PC-9 (cell line): ENCODE measurements at places on chromosomes 11 and 22.

- DNase-seq, result no peak
These were observed 858 bp upstream of the APOBEC3A start for GRCh38 chr22:38956551-38956950.

DNA sequence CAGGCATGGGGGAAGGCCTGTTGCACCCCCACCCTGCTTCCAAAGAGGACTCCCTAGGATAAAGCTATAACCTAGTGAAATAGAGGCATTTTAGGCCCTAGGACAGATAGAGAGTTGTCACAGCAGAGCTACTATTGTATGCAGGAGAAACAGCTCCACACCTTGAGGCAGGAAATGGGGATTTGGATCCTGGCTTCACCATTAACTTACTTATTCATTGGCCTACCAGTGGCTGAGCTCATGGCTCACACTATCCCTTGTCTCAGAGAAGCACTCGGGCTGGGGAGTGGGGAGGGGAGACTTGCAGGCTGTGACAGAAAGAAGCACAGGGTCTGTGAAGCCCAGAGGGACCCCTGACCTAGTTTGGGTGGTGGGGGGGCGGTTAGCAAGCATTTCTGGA is 999 bp upstream of the PDE2A start:
- no peak for DNase-seq

- DNase-seq, result peak; percentile 54
These were observed 37.8 kb downstream of the SLC5A1 start for GRCh38 chr22:32080904-32081303.

DNA sequence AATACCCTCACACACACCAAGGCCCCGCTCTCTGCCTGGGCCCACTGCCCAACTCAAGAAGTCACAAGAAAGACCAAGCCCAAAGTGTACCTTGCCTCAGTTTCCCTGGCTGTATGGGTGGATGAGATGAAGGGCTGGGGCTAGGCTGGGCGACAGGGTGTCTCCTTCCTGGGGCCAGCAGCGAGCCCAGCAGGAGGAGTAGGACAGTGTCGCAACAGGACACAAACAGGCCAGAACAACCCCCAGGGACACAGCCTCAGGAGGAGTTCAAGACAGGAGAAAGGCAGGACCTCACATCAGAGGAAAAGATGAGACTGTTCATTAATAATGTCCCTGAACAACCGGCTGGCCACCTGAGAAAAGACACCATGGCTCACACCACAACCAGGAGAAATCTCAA is 13.3 kb downstream of the CSNK1E start:
- no peak for DNase-seq

GRCh38 chr11:88508759-88509581 is 171.4 kb upstream of the CTSC start:
- no peak for DNase-seq

DNA sequence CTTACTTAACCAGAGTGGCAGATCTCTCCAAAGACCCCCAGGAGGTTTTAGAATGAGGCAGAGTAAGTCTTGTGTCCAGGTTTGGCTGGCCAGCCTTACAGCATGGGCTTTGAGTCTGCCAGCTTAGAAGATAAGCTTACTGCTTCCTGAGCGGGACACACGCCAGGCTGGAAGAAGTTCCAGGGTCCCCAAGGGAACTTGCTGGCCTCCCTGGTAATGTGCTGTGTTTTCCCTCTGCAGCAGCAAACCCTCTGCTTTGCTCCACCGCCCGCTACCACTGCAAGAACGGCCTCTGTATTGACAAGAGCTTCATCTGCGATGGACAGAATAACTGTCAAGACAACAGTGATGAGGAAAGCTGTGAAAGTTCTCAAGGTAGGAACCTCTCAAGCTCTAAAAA is 154.2 kb downstream of the LDLRAD3 start:
- no peak for DNase-seq

- no peak for DNase-seq
These were observed 89.7 kb upstream of the PHOX2A start for GRCh38 chr11:72333661-72334060.

DNA sequence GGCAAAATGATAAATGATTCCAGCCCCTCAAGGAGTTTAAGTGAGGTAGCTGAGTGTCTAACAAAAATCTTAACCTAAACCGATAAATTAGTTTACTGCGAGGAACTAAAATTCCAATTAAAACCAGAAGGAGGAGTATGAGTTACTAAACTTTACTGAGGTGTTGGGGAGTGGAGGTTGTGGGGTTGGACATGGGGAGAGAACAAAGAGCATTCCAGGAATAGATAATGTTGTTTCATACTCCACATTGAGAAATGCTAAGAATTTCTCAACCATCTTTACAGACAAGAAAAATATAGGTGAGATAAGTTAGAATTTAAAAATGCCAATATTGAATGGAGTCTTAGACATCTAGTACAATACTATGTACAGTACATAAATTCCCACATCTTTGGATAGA is 488.6 kb downstream of the METTL15 start:
- DNase-seq, result no peak

DNA sequence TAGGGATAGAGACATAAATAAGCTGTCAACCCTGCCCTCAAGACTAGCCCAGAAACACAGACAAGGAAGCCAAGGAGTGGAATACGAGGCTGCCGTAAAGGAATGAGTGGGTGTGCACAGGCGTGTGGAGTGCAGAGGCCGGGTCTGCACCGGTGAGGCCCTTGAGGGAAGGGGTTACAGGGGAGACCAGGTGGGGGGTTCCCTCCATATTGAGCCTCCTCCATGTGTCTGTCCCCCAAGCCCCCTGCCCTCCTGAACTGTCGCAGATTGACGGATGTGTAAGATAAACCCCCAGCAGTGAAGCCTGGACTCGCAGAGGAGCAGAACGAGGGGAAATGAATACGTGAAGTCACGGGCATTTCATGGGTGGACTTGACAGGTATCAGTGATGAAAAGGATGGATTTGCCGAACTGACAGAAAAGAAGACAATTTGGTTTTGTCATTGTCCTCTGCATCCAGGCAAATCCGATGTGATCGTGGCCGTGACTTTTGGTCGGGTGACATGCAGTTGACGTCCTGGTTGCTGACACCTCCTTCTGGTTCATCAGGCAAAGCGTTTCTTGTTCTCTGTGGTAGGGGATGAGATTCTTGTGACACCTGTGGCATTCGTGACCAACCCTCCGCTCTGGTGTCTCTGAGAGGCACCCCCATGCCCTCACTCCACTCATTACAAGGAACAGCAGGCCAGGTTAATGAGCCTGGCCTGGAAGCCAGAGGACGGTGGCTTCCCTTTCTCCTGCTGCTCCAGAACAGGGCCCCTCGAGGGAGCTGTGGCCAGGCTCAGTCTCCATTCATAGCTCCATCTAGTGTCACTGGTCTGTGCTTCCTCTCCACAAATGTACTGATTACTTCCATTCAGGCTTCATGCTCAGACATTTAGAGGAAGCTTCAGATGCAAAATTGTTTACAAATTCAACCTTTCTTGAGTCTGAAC is 223.1 kb upstream of the B3GAT1 start:
- DNase-seq, result no peak

DNA sequence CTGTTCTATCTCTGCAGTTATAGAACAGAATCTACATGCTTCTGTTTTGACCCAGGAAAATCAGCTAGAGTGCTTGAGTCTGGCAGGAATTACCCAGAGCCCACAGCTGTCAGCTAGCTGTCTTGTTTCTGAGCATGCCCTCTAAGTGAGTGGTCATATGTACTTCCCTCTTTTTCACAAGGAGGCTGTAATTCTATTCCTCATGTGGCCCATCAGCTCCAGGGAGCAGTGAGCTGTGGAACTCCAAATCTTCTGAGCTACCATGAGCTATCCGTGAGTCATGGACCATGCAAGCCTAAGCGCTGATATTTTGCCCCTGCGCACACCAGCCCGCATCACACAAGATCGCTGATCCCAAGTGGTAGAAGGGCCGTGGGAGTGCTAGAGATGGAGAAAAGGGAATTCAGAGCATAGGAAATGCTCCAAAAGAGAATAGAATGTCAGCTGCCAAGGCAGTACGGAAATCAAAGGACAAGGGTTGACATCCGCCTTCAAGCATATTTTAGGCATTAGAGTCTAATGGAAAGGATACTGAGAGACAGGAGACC is 5.4 kb downstream of the FJX1 start:
- no peak for DNase-seq

DNA sequence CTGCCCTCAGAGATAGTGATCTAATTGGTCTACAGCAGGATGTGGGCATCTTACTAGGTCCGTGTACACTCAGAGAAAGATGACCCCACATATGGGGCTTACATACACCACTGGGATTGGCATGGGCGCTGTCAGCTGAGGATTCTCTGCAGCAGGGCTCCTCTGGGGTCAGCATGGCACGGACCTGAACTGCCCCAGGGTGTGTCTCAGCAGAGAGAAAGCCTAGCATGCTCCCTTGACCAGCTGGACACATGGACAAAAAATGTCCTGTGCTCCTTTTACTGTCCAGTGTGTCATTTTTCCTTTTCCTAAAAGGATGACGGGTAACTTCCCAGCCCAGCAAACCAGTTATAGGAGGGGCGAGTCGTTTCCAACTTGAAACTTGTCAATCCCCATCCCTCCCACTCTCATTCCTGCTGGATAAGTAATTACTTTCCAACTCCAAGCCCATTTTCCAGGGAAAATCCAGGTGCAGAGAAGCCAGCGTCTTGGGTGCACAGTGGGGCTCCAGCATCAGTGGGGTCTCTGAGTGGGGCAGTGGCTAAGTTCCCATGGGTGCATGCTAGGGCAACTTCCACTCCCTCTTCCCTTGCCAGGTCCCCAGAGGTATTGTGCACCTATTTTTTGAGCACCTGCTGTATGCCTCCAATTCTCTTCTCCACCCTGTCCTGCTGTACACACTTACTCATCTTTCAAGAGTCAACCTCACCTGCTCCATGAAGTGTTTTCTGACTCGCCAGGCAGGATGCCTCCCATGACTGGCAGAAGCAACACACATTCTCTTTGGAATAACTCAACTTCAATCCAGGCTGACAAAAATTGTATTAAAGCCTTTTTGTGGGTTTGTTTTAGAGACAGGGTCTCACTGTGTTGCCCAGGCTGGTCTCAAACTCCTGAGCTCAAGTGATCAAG is 5.0 kb downstream of the VSTM5 start:
- DNase-seq, result no peak

GRCh38 chr11:33894398-33894746 is 2.5 kb upstream of the LMO2 start:
- no peak for DNase-seq

DNA sequence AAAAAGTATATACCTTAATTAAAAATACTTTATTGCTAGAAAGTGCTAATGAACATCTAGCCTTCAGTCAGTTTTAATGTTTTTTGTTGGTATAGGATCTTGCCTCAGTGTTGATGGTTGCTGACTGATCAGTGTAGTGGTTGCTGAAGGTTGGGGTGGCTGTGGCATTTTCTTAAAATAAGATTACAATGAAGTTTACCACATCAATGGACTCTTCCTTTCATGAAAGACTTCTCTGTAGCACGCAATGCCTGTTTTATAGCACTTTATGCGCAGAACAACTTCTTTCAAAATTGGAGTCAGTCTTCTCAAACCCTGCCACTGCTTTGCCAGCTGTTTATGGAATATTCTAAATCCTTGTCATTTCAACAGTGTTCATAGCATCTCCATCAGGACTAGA is 50.6 kb downstream of the LDLRAD3 start:
- no peak for DNase-seq

- DNase-seq, result no peak
These were observed 138.8 kb downstream of the ARHGAP20 start for GRCh38 chr11:110573411-110573810.

- no peak for DNase-seq
These were observed 2.7 kb downstream of the HEPHL1 start for GRCh38 chr11:94023856-94024255.

- DNase-seq, result no peak
These were observed 42.6 kb downstream of the KCNC1 start for GRCh38 chr11:17777086-17777737.

- DNase-seq, result no peak
These were observed 606.8 kb downstream of the NTM start for GRCh38 chr11:131977231-131977630.

GRCh38 chr11:90525962-90526361 is 303.1 kb upstream of the CHORDC1 start:
- DNase-seq, result no peak

- no peak for DNase-seq
These were observed 331.8 kb downstream of the AASDHPPT start for GRCh38 chr11:106409222-106409621.

DNA sequence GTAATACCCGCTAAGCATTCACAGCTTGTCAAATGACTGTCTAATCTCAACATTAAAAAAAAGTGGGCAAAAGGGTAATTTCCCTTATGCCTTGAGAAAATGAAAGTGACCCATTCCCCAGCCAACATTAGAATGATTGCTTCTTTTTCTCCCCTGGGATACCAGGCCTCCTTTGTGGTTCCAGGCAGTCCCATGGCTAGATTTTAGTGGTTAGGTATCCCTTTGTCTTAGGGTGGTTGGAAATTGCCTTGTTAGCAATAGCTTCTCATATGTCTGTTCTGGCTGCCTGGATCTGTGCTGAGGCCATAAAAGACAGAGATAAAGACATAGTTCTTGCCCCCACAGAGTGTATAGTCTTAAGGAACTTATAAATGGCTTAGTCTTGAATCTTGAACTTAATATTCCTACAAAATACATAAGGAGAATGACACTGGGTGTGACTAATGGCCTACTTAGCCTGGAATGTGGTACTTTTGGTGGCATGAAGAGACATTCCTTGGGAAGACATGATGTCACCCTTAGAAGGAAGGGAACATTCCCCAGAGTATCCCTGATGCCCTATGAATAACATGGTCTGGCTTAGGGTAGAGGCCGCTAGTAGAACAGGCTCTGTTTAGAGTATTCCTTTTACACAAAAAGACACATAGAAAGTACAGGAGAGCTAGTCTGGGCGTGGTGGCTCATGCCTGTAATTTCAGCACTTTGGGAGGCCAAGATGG is 90.3 kb downstream of the ZBTB16 start:
- no peak for DNase-seq

DNA sequence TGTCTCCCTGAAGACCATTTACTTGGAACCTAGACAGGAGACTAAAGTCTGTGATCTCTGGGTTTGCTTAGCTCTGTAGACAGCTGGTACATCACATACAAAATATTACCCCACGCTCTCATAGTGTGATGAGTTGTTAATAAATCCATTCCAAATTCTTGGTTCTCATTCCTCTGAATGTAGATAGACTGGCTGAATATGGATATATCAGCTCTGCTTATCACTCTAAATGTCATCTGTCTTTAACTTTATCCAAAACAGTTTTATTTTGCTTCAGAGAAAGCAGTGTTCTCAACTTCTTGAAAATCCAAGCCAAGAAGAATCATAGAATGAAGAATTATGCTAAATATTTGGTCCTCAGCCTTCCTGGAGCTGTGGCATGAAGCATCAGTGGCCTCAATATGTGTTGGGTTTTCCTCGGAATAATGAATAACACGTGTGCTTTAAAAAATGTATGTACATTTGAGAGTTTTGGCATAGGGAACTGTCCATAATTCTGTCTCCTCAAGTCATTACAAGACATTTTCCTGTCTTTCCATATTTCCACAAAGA is 10.5 kb upstream of the LDLRAD3 start:
- DNase-seq, result no peak

GRCh38 chr11:17572791-17573460 is 25.9 kb downstream of the OTOG start:
- DNase-seq, result no peak

- DNase-seq, result peak; percentile 50
These were observed 1.3 kb downstream of the ARHGEF12 start for GRCh38 chr11:120337355-120338106.
